ENCODE measurements at places on chromosomes 16 and 17.

DNA sequence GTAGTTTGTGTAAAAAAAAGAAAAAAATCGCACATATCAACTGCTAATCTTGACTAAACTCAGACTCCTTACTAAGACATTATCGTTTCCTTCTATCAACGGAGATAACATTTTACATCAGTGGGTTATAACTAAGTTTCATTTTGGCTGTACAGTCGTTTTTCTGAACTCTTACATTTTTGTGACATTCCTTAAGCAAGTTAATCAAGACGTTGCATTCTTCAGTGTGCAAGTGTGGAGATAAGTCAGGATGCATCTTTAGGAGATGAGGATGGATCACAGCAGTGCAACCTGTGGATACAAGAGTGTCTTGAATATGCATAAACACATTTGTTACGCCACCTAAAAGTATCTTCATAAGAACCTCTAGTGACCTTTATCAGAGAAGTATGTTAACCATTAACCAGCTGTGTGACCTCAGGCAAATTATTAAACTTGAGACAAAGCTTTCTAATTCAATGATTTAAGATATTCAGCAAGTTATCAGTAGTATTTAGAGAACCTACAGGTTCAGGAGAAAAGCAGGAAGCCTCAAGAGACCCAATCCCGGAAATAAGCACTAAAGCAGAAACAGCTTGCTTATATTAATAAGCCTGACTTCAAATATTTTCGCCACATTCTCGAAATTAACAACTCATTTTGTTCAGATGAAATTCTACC is 9.4 kb downstream of the CMC2 start:
- DNase-seq = no peak

DNA sequence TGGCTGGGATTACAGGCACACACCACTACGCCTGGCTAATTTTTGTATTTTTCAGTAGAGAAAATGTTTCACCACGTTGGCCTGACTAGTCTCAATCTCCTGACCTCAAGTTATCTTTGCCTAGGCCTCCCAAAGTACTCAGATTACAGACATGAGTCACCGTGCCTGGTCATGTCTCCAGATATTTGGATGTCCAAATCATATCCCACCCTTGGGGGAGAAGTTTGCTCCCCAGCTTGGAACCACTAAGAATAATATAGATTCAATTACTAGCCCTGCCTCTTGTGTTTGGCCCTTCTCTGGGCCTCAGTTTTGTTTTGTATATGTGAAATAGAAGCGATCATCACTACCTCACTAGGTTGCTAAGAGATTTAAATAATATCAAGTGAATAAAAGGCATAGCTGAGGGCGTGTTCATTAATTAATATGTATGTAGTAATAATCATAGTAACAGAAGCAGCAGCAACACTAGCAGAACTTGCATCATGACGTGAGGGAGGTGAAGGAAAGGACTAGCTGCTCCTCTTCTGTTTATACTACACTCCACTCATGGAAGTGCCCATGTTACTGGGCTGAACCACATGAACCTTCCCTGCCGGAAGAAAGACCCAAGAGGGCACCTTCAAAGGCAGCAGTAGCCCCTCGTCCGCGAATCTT is 253.6 kb upstream of the XYLT1 start:
- DNase-seq = no peak

- no peak for DNase-seq
Observed at GRCh38 chr16:82439678-82440293, 187.0 kb upstream of the CDH13 start.

DNA sequence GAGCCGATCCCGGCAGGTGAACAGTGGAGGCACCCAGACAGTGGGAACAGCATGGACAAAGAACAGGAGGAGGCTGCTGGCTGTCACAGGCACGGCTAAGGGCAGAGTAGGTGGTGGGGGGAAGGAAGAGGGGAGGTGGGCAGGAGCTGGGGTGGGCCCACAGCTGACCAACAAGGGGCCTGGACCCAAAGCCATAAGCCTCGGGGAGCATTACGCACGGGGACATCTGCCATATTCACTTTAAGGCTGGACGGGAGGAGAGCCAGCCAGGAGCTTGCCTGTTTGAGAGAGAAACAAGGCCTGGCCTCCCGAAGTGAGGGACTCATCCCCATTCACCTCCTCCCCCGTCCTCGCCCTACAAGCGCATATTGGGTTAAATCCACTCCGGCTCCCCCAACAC is 19.6 kb upstream of the HAP1 start:
- DNase-seq = no peak

DNA sequence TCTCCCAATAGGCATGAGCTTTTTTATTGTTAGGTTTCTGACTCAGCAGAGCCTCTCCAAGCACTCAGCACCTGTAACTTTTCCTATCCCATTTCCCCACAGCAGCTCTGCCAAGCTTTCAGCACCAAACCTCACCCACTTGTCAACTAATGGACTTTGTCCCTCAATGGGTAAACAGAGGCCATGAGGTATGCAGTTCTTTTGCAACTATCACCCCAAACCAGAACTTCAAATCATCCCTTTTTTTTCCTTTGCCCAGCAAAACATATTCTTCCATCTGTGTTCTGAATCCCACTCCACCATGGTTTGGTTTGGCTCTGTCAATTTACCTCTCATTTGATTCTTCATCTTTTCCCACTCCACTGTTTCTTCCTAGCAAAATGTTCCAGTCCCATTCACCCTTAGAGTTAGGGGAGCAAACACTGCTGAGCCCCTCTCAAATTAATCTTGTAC is 58.1 kb downstream of the TOX3 start:
- DNase-seq = no peak

DNA sequence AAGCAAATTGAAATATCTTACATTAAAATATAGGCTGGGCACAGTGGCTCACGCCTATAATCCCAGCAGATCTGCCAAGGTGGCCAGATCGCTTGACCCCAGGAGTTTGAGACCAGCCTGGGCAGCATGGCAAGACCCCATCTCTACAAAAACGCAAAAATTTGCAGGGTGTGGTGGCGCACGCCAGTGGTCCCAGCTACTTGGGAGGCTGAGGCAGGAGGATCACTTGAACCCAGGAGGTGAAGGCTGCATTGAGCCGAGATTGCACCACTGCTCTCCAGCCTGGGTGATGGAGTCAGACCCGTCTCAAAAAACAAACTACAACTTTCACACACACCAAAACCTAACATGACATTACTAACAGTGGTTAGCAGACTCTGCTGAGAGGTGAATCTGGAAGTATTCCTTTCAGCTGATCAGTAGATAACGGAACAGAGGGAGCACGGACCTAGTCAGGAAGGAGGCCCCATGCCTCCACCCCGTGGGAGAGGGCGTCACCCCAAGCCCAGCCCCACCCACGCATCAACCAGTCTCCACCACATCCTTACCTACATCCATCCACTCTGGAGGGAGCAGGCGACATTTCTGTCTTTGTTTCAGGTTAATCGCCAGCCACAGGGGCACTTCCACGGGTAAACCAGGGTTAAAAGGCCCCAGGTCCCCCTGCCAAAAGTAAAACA is 1.7 kb downstream of the GINS2 start:
- DNase-seq = no peak
